ENCODE measurements at places on chromosomes 6 and 20.

GRCh38 chr20:4371623-4372251 is 350.0 kb upstream of the PRND start:
- no peak for DNase-seq

- DNase-seq = no peak
Measured at GRCh38 chr20:6178537-6178936, 55.7 kb upstream of the FERMT1 start.

DNA sequence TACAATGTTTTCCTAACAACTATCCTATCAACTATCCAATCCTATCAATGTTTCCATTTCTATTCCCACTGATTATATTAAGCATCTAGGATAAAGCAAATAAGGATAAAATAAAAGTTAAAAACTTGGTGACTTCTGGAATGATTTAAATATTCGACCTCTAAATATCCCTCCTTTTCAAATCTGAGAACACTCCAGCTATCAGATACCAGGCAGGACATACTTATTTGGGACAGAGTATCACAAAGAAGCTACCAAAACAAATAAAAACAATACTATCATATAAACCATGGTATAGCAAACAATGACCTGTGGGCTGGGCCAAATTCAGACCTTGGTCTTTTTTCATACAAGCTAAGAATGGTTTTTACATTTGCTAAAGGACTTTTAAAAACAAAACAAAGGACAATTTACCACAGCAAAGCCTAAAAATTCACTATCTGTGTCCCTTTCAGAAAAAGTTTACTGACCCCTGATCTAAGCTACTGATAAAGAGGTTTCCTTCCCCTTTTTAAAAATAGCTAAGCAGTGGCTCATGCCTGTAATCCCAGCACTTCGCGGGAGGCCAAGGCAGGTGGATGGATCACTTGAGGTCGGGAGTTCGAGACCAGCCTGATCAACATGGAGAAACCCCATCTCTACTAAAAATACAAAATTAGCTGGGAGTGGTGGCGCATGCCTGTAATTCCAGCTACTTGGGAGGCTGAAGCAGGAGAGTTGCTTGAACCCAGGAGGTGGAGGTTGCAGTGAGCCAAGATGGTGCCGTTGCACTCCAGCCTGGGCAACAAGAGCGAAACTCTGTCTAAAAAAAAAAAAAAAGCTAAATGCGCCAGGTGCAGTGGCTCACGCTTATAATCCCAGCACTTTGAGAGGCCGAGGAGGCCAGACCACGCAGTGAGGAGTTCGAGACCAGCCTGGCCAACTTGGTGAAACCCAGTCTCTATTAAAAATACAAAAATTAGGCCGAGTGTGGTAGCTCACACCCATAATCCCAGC is 6.0 kb downstream of the NUP153 start:
- DNase-seq = no peak

DNA sequence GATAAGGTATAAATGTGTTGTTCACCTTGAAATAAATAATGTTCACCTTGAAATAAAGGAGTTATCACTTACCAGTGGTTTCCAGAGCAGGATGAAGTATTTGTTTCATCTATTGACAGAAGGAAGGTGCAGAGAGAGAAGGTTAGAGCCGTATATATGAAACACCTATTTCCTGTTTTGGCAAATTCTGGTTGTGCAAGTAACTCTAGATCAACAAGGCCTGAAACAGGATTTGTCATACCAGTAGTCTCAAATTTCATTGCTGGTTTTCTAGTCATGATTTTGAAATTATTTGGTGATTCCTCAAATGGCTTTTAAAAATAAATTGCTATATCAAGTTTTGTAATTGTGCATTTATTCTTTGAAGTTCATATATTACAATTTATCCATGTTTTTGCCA is at the start of gene CRISP3:
CRISP3 (minus strand) TSS at position 130 of the 400 bp plus-strand sequence; CDS start at position 109, 21 bp downstream.
- DNase-seq = no peak

GRCh38 chr6:47587493-47587892 is 109.9 kb downstream of the CD2AP start:
- no peak for DNase-seq

DNA sequence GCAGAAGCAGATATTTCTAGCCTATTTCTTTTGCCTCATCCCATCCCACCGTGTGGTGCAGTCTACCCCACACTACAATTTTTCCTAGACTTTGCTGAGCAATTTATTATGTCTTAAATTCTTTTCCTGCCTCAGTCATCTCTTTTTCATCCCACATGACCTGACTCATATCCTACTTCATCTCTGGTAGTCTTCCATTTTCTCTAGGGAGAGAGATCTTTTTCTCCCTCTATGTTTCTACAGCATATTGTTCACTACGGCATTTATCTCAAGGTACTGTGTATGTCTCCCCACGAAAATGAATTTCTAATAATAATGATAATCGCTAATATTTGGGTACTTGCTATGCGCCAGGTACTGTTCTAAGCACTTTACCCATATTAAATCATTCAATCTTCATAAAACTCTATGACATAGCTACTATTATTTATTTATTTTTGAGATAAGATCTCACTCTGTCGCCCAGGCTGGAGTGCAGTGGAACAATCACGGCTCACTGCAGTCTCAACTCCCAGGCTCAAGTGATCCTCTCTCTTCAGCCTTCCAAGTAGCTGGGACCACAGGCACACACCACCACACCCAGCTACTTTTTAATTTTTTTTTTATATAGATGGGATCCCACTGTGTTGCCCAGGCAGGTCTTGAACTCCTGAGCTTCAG is 15.6 kb downstream of the PDSS2 start:
- no peak for DNase-seq

GRCh38 chr6:35146453-35146852 is 5.3 kb upstream of the TCP11 start:
- no peak for DNase-seq

DNA sequence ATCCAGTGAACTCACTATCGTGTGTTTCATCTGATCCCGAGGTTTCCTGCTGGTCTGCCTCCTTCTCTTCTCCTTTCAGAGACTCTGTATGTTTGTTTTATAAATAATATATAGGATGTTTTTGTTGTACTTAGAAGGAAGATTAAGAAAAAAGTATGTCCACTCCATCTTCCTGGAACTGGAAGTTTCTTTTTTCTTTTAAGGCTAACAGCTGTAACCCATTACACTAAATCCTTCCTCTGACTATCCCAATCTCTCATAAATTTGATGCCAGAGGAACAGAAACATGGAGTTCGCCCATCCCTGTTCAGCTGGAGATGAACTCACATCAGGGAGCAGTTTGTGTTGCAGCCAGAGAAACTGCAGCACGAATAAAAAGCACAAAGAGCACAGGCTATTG is 20.7 kb downstream of the RIPK1 start:
- no peak for DNase-seq

GRCh38 chr6:82739303-82739702 is 326.3 kb downstream of the UBE3D start:
- no peak for DNase-seq

DNA sequence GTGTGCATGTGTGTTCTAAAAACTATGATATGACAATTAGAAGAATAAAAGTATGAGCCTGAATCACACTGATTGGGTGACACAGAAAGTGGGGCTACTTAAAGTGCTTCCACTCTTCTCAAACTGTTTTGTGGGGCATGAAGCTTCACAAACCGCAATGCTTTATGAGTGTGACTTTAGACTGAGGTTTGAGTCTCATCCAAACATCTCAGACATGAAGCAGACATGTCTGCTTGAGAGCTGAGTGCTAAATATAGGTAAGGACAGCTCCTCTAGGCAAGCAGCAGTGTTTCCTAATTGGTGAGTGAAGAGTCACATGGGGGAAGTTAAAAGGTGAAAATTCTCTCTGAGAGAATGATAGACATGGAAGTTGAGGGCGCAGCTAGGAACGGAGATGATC is 726.9 kb upstream of the CITED2 start:
- no peak for DNase-seq

DNA sequence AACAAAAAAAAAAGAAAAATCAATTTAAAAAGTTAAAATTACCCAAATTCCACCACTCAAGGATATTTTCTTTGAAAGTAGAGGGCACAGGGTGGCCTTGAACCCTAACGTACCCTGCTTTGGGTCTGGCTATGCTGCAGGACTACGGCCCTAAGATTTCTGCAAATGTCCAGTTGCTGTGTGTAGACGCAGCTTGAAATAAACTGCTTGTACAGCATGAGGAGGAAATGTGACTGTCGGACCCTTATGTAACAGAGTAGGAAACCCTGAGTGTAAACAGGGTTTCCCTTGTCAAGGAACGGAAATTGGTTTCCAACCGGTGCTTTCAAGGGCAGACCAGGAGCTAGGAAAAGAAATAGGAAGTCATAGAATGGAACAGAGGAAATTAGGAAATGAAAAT is 60.7 kb upstream of the SHLD1 start:
- no peak for DNase-seq

GRCh38 chr6:15253203-15254022 is 7.5 kb downstream of the JARID2 start:
- no peak for DNase-seq

- no peak for DNase-seq
Measured at GRCh38 chr20:32544893-32545840, 40.0 kb downstream of the NOL4L start.

GRCh38 chr6:31576897-31577578 is 1.7 kb downstream of the TNF start:
- DNase-seq = no peak

Data from esophagus squamous epithelium (tissue), 5 donors.